M059J (cell line): ENCODE measurements at places on chromosomes 4 and X. TPM values are rescaled to one million over a fixed set of nuclear protein-coding genes. Genes with fewer than 3 reads are reported as not detected.

GRCh38 chr4:78675325-78675724 lies 100.8 kb upstream of the BMP2K start:
- no peak for DNase-seq

DNA sequence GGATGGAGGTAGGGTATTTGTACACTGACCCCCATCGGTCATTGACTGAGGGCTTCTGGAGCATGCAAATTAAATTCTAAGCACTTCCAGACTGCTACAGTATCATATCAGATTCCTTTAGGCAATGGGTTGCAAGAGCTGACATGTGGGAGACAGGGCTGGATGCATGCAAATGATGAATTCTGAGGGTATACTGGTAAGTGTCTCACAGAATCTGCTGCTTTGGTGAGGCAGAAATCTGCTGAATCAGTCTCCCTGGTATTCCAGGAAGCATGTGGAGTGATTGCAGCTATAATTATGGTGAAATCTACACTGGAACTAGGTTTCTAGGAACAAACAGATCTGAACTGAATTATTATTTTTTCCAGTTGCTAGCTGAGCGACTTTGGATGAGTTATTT lies 684.9 kb upstream of the MAGEB2 start:
- DNase-seq: peak; percentile 7

GRCh38 chr4:120005527-120005926 lies 61.1 kb downstream of the MAD2L1 start:
- DNase-seq: no peak

DNA sequence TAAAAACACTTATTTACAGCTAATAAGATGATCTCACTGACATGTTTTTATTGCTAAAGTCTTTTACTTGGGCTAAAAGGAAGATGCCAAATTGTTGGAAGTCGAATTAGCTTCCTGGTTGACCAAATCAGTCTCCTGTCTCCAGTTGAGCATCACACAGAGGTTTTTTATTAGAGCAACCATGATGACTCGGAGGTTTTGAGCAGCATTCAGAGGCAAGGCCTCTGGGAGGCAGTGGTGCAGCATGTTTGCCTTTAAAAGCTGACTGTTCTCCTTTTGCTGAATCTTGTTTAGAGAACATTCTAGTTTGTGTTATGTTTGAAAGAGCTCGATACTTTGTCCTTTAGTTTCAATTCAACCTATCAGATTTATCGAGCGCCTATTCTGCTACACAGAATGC lies 2.1 kb downstream of the UCHL1 start:
- peak; percentile 84 for DNase-seq

GRCh38 chr4:152817331-152817730 lies 37.6 kb downstream of the ARFIP1 start:
- no peak for DNase-seq

GRCh38 chr4:79197275-79198009 lies 128.4 kb downstream of the NAA11 start:
- no peak for DNase-seq

DNA sequence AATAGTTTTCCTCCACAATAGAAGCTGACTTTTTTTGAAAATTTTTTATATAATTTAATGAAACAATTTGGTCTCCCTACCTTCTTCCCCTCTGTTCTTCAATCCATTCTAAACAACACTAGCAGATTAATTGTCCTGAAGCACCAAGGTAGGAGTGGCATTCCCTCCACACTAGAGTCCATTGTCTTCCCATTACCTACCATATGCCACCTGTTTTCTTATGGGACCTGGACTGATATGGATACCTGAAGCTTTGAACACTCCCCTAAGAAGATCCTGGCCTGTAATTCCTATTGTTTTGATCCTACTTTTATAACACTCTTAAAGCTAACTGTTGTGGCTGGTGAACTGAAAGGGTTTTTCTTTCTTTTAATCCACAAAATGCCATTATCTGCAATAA lies 92.0 kb downstream of the APBB2 start:
- DNase-seq: no peak

GRCh38 chrX:44203791-44204190 lies 139.7 kb downstream of the EFHC2 start:
- no peak for DNase-seq

DNA sequence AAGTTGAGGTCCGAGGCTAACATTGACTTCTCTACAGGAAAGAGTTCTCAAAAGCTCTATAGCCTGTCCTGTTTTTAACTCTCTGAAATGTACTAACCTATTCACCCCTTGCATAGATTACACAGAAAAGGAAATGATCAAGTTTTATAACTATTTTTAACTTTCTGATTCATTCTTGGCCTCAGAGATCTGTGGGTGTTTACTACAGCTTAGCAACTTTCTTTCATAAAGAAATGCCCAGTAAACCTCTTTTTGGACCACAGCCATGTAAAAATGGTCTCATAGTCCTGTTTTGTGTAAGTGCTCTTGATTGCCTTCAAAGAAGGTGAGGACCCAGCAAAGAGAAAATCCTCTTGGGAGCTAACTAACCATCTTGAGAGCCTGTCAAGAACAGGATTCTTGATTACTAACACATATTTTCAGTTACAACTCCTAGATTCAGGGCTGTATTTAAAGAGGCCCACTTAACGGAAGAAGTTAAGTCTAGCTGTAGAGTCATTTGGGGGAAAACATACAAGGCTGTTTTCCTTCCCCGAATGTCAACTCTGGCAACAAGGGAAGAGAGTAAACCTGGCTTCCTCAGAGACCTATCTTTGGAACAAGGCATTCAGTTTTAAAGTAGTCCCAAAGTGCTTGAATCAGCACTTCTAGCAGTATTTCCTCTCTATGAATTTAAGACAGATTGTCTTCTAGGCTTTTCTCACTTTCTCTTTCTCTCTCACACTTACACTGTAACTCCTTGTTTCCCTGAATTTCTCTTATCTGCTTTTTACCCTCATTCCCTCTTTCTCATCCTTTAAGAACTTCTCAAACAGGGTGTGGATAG lies 78.2 kb downstream of the IL21 start:
- DNase-seq: peak; percentile 46

GRCh38 chrX:36867143-36867542 lies 141.0 kb upstream of the FAM47C start:
- DNase-seq: peak; percentile 24

- DNase-seq: no peak
Measured at GRCh38 chrX:109842611-109843010, 109.6 kb upstream of the ACSL4 start.

GRCh38 chr4:153204247-153204671 lies at the start of gene TRIM2:
Gene TRIM2, plus strand, starts transcription at chr4:153204443. Its CDS starts 88 bp downstream, at chr4:153204531.
- DNase-seq: peak; percentile 91

- DNase-seq: no peak
Measured at GRCh38 chr4:6734165-6734786, 18.3 kb downstream of the BLOC1S4 start.

DNA sequence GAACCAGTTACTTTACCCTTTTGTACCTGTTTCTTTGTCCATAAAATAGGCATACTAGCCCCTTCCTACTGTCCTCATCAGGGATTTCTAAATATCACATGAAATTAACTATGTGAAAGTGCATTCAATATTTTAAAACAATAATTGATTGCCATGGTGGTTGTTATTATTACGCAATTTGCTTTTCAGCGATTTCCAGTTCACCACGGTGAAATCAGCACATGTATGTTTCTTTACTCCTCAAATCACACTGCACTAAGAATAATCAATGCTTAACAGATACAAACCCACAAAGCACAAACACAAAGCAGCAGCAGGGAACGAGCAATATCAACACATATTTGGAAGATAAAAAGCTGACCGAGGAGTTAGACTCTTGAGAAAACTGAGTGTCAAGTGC lies 371.3 kb upstream of the NOCT start:
- DNase-seq: no peak

DNA sequence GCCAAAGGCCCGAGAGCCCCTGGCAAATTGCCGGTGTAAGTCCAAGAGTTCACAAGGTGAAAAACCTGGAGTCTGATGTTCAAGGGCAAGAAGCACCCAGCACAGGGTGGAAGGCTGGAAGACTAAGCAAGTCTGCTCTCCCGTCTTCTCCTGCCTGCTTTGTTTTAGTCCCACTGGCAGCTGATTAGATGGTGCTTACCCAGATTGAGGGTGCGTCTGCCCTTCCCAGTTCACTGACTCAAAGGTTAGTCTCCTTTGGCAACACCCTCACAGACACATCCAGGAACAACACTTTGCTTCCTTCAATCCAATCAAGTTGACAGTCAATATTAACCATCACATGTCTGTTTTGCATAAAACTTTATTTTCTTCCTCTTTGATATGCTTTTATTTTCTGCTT lies 157.4 kb downstream of the HS3ST1 start:
- DNase-seq: no peak

DNA sequence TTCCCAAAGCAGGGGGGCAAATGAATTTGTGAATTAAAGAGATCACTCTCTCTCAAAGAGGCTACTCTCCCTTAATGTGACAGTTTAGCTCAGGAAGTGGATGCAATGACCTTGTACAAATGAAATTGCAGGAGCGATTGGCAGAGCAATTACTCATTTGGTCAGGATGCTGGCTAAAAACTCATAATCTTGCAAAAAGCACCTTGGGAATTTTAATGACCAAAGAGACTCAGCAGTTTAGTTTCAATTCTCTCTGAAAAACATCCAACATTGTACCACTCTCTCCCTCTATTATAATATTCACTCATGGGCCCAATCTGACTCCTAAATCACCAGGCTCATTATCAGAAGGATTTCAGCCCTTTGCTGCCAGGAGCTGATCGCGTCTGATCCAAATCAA lies 26.1 kb downstream of the PDGFC start:
- DNase-seq: peak; percentile 84

DNA sequence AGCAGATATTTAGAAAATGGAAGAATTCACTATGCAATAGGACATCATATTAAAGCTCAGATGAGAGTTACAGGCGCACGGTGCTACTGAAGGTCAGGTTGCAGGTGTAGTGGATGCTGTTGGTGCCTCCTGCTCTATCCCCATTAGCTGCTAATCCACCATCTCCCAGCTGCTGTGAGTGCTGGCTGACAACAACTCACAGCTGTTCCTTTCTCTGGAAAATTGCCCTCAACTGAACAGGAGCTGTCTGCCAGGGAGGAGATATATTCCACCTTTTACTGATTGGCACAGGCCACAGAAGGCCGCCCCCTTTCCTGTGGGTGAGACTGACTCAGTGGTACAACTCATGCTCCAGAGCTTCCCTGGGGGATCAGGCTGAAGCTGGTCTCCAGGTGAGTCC lies 48.7 kb downstream of the UCHL1 start:
- DNase-seq: no peak

GRCh38 chr4:158597879-158598596 lies 73.6 kb downstream of the C4orf46 start:
- no peak for DNase-seq

- DNase-seq: no peak
Measured at GRCh38 chrX:68784816-68785215, 44.0 kb upstream of the EFNB1 start.

DNA sequence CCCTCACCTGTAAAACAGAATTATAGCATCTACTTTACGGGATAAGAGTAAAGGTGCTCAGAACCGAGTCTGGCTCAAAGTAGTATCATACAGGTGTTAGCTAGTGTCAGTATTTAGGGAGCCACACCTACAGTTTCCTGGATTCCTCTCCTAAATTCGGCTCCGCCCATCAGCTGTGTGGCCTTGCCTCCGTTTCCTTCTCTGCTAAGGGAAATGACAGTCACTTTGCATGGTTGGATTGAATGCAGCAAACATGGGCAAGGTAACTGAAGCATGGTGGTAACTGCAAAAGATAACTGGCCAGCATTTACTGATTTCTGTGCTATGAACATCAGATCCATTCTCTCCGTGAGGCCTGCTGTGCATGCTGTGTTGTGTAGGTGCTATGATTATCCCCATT lies 2.8 kb downstream of the PPP1R3F start:
- DNase-seq: no peak

GRCh38 chr4:118327554-118328241 lies 25.1 kb downstream of the PRSS12 start:
- DNase-seq: no peak

DNA sequence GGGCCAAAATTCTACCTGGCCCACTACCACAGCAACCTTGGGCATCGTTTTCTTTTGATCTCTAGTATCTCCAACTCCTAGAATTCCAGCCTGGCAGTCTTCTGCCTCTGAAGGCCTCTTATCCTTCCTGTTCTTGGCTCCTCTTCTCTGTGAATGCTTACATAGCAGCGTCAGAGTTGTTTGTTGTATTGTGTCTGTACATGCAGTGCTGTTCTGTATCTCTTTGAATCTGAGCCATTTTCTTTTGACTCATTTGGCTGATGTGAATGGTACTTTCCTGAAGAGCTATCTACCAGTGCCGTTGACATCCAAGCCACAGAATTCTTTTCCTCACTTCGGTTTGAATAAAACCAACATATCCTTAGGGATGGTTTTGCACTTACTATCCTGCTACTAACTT lies 79.2 kb downstream of the TMEM164 start:
- peak; percentile 83 for DNase-seq

DNA sequence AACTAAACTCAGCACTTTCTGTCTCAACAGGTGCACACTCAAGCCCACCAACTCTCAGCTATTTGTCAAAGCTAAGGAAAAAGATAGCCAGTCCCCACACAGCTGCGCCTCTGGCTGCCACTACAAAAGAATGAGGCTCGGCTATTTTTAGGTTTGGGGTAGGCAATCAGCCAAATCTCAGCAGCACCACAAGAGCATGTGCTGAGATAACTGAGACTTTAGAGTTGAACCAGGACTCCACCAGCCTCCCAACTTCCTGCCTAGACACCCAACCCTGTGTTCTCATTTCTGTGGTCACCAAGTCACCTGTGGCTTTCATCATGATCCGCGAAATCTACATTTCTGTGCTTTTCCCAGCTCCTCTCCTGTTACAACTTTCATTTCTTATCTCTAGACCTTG lies 28.0 kb downstream of the DMD start:
- DNase-seq: peak; percentile 0

DNA sequence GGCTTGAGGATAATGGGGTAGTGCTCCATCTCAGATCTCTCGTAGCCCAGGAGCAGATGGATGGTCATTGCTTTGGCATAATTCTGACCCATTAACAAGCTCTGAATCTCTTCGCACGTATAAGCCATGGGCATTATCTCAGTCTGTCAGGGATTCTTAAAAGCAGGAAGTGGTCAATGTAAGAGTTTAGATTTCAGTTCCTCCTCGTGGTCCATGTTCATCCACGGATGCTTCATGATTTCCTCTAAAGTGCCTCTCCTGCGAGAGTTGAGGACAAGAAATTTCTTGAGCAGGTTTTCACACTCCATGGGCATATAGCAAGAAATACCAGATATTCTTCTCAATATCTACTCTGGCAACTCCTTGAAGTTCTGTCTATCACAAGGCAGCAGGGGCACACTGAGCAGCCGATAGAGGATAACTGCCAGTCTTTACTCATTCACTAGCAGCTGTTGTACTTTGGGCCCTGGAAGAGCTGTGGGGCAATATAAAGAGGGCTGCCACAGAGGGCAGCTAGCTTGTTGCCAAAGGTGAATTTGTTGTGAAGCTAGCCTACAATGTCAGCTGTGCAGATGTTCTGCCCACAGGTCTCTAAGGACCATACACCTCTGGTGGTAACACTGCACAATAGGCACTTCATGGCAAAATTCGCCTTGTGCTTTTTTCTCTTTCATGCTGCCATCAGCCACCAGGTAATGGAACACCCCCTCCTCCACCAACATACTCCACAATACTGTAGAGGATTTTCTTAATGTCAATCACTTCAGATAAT lies 52.0 kb upstream of the WDR17 start:
- DNase-seq: no peak

GRCh38 chr4:110516106-110516922 lies 40.4 kb downstream of the ENPEP start:
- DNase-seq: peak; percentile 81

Gene SLC6A14
- not detected in 2 replicates for total RNA-seq

Gene PSAPL1
- not detected in 2 replicates for total RNA-seq

Gene WFS1
- total RNA-seq: 40.8 and 56.7 TPM in 2 replicates

Gene EFHC2
- total RNA-seq: 1.9 and 3.9 TPM in 2 replicates

Gene VCX
- total RNA-seq: not detected in 2 replicates

Gene NDUFA1
- total RNA-seq: 158 and 169 TPM in 2 replicates

Gene TCEAL8
- 160 and 176 TPM in 2 replicates for total RNA-seq

Gene NHSL2
- total RNA-seq: 0.05 and 0.20 TPM in 2 replicates

Gene SASH3
- not detected in 2 replicates for total RNA-seq
